ENCODE measurements at places on chromosomes 11 and 22.

DNA sequence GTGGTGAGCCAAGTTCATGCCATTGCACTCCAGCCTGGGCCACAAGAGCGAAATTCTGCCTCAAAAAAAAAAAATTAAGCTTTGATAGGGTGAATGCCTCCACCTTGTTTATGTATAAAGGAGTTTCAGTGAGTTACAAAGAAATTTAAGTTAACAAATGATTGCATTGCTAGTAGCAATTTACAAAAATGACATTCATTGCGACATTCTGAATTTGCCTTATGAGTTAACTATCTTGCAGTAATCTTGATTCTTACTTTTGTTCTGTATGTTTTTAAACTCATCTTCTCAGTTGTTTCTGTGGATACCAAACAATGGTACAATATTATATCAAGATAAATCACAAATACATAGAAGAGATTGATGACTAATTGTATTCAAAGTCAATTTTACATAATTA, 207.0 kb downstream of the DDX10 start:
- DNase-seq = no peak

DNA sequence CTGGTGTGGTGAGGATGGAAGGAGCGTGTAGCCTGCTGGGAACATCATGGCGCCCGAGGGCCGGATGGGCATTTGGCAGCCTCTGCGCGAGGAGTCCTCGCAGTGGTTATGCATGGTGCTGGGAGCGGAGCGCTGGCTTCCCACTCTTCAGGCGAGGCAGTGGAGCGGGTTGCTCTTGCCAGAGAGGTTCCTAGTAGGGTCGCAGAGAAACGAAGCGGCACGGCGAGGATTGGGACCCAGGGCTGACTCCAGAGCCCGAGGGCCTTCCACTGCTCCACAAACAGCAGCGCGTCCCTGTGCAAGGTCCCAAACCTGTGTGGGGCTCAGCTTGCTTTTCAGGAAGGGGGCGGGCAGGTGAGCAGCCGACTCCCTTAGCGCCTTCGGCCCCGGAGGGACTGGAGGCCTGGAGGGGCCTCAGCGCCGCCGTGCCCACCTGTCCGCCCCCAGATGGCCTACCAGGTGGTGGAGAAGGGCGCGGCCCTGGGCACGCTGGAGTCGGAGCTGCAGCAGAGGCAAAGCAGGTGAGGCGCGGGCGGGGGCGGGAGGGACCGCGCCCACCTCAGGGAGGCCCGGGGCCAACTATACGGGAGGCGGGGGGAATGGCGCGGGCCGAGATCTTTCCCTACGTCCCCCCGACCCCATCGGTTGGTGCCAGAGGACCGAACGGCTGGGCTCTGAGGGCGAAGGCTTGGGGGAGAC, 7.2 kb downstream of the ATG16L2 start:
- DNase-seq = no peak

DNA sequence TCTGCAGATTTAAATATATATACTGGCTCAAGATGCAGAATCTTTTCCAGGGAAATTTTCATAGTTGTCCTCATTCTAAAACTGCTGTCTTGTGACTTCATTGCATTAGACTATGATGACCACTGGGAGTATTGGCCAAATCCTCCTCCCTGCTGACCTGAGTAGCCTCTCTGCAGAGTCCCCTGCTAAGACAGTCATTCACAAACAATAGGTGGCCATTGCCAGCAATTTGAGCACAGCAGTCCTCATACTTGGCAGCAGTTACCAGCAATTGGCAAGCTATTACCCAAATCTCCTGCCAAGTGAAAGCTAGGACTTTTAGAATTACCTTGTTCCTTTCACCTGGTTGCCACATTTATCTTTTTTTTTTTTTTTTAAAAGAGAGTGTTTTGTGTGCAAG, 325.8 kb downstream of the FAT3 start:
- no peak for DNase-seq

DNA sequence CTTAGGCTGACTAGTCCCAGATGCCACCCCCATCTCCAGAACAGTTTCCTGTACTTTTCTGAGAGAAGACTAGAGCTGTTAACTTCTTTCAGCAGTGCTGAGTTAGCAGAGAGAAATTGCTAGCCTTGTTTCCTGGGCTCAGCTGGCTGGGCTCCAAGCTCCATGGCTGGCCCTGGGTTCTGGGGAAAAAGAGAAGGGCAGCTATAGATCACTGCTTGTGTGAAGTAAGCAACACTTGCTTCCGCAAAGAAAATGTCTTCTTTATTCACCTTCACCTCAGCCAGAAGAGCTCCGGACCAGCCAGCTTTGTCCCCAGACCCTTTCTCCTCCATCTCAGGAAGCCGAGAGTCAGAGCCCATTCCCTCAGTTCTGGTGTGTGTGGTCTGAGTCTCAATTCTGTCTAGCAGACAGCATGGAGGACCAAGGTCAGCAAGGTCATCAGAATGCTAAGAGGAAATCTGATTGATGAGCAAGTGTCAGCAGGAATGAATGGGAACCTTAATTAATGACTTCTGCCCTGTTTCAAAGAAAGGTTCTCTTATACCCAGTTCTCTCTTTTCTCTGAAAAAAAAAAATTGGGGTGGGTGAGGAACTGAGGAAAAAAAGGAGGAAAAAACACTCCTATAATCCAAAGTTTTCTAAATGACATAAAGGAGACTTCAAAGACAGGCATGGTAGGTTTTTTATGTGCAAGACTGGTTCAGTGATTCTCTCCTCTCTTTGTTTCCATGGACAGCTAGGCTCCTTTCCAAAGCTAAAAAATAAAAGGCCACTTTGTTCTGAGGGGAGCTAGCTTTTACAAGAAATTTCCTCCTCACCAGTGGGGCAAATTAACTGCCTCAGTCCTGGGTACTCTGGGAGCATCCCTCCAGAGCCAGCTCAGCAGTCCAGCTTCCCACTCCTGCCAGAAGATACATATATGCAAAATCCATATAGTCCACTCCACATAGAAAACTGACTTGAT, 63.6 kb upstream of the FAM181B start:
- DNase-seq = no peak

DNA sequence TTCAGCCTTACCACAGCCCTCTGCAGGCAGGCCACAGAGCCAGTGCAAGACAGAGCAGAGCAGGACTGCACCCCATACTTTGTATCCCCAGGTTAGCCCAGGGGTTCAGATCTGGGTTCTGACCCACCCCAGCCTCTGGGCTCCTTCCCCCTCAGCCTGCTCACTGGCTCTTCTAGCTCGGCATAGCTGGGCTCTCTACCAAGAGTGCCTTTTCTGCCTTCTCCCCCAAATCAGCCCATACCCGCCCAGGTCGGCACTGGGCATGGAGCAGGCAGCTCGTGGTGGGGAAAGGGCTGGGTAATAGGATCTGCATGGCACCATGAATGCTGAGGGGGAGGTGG, 8.3 kb downstream of the RELT start:
- DNase-seq = no peak

DNA sequence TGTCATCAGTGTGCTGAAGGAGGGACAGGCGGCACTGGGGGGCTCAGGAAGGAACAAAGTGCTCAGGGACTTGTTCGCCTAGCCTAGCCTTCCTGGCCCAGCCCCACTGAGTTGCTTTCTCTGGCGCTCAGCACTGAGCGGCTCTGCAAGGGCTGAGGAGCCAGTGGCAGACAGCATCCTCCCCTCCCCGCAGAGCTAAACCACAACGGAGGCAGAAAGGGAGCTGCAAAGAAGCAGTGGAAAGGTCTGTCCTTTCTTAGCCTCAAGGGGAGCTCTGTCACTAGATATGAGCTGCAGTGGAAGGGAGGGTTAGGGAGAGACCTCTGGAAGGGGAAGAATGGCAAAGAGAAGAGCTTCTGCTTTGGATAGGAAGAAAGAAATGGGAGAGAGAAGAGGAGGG, 89.7 kb upstream of the PHOX2A start:
- no peak for DNase-seq

DNA sequence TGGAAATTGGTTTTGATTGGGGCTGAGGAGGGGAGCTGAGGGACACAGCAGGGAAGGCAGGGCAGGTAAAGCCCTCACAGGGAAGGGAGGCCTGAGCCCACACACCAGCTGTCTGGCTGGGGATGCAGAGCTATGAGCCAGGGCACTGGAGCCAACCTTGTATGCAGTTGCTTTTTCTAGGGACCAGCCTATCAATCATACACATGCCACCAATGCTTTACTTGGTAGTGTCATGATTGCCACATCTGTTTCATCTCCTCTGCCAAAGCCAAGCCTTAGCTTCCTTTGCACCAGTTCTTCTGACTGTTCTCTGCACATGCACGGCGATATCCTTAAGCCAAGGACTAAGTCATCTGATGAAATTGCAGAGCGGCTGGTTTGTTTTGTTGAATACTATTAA, 207.1 kb upstream of the PLET1 start:
- DNase-seq = no peak

- DNase-seq = no peak
Observed at GRCh38 chr11:114382509-114382908, 17.8 kb downstream of the C11orf71 start.

DNA sequence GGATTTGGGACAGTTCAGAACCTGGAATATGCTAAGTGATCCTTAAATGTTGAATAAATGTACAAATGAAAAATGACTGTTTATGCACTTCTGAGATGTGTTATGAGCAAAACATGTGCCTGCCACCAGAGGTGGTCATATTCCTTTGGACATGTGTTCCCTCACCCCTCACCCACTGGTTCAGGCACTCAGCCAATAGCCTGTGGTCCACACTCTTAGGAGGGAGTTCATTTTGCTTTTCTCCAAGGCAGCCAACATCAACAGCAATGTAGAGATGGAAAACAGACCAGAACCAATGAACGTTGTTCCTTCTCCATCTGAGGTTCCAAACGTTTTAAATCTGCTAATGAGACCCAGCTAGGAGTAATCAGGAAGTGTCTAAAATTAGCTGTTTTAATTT, 44.0 kb downstream of the RPUSD4 start:
- DNase-seq = no peak

DNA sequence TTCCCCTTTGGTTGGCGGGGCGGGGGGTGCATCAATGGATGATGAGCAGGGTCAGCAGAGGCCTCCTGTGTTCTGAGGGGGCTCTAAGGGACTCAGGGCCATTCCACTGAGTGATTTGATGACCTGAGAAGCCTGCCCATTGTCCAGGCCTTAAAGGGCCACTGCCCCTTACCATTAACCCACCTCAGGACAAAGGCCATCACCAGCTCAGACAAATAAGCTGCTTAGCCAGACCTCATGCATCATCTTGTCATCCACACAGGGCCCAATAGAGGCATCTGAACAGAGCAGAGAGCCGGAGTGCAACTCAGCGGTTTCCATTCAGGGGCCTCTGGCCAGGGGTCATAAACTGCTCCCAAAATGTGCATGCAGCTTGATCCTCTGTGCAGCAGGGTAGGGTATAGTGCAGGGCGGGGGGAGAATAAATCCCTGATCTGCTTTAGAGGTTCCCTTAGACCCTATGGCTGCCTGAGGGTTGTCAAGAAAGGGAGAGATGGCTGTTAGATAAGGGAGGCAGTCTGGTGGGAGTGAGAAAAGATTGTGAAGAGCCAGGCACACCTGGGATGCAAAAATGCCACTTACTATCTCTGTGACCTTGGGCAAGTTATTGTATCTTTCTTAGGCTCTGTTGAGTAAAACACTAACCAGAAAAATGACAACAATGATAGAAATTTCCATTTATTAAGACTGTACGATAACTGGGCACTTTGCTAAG, 375.5 kb upstream of the NARS2 start:
- DNase-seq = no peak

DNA sequence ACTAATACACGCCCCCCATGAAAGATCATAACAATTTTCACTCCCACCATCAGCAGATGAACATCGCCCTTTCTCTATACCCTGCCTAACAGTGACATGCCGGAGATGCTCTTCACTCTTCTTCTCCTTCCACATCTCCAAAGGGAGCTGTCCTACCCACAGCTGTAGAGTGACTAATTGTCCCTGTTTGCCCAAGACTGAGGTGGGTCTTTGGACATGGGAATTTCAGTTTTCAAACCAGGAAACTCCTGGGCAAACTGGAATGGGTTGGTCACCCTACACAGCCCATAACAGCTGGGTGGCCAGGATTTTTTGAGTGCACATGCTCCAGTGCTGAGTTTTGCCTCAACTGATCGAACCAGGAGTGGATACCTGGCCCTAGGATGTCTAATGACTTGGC, 90.6 kb upstream of the TIMP3 start:
- DNase-seq = no peak

DNA sequence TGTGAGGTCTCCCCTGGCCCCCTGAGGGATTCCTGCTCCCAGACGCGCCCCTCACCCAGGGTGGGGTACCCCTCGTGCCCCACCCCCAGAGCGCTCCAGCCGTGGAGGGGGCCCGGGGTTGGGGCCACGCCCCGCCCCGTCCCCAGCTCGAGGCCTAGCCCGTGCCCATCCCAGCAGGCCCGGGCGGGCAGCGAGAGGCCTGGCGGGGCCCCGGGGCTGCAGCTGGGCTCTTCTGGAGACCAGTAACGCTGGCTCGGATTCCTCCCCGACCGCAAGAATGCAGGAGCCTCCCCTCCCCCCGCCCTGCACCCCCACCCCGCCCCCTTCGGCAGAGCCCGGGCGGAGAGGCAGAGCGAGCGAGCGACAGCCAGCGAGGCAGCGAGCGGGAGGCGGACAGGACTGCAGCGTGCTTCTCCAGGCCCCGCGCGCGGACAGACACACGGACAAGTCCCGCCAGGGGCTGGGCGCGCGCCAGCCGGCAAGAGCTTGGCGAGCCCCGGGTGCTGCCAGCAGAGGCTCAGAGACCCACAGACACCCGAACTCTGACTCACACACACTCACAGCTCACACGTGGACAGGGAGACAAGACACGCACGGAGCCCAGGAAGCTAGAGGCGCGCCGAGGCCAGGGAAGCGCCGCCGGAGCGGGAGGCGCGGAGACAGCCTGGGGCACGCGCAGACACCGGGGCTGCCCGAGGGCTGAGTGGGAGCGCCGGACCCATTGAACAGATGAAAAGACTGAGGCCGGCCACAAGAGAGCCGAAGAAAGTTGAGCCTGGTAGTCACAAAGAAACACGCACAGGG, 15.2 kb downstream of the BCL9L start:
- no peak for DNase-seq

DNA sequence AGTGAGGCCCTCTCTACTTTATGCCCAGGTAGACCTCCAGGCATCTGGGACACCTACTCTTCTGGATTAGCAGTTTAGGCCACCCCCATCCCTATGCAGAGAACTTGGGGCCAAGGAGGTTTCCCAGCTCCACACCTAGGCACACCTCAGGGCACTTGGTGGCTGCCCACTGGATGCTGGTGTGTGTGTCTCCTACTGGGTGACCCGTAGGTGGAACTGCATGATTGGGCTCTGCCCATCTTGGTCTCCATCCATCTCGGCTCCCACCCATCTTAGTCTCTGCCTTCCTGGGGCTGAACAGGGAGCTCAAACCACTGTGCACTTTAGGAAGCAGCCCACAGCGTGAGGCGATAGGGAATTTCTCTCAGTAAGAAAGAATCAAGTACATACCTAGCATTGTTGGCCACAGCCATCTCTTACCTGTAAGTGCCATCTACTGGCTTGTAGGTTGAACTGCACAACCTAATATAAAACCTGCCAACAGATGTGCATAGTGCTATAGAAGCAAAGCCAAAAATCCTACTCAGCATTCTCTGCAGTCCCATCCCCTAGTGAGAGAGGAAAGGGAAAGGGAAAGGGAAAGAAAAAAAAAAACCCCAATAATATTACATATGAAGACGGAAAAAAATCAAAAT, 61.6 kb upstream of the PTPN5 start:
- no peak for DNase-seq

DNA sequence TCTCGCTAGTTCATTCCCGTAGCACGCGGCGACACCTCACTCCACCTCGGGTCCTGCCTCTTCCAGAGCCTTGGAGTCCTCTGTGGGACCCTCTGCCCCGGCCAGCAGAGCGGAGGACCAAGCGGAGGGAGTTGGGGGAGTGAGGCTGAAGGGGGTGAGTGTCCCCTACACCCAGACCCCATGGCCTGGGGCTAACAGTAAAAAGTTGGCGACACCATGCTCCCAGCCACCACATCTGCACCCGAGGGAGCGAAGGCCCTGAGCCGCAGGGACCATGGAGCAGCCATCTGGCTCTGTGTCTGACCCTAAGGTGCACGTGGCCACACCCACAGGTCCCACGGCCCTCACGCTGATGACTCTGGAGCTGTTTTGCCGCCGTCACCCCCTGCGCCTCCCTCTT, 293.8 kb downstream of the BRD1 start:
- no peak for DNase-seq
